ENCODE measurements at places on chromosomes 1 and 21.
A peak's percentile ranks its signal among the peaks of the same experiment; 100 is the strongest.

DNA sequence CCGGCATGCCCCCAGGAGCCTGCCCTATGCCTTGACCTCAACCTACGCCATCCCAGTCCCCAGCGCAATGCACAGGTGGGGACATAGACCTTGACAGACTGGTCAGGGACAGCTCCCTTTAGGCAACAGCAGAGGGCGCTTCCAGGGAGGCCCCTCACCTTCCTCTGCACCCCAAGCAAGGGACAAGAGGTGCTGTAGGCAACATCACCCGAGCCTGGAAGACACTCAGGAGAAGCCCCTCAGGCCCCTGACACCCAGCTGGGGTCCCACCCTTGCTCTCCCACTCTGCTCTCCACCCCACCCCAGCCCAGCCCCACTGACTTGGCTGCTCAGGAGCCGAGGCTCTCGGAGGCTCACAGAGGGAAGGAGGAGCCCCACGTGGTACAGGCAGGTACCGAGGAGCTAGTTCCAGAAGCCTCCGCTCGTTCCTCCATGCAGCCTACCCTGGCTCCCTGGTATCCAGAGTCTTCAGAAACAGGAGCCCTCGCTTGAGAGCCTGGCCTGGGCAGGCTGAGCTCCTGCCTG lies 2.4 kb upstream of the WNT3A start:
- DNase-seq = peak; percentile 4

- DNase-seq = peak; percentile 80
Observed at GRCh38 chr1:7549277-7550161, 221.6 kb upstream of the VAMP3 start.

- no peak for DNase-seq
Observed at GRCh38 chr1:89945852-89946476, 48.9 kb upstream of the ZNF326 start.

GRCh38 chr1:35763201-35763600 lies 6.6 kb downstream of the CLSPN start:
- no peak for DNase-seq

- DNase-seq = no peak
Observed at GRCh38 chr1:76871355-76871974, 4.2 kb downstream of the ST6GALNAC5 start.

DNA sequence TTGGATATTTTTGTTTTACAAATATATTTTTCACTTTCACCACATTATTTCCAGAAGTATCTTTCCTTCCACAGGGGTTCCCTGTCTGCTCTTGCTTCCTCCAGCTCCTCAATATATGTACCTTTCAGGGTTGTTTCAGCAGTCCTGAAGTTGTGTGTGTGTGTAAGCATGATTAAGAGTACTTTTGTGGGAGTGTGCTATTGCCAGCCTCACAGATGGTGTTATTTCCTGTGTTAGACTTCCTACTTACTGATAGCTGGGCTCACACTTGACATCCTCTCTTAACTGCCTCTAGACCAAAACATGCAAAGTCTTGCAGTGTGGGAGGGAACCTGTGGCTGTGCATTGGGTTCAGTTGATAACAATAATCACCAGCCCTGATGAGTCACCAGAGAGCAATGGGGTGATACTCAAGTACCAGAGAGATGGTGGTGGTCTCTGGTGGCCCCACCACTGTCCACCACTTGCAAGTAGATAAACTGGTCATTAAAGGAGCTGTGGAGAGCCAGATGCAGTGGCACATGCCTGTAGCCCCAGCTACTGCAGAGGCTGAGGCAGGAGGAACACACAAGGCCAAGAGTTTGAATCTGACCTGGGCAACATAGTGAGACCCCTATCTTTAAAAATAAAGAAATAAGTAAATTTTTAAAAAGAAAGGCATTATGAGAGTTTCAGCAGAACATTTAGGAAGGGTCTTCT lies 126.7 kb downstream of the NR5A2 start:
- peak; percentile 76 for DNase-seq

DNA sequence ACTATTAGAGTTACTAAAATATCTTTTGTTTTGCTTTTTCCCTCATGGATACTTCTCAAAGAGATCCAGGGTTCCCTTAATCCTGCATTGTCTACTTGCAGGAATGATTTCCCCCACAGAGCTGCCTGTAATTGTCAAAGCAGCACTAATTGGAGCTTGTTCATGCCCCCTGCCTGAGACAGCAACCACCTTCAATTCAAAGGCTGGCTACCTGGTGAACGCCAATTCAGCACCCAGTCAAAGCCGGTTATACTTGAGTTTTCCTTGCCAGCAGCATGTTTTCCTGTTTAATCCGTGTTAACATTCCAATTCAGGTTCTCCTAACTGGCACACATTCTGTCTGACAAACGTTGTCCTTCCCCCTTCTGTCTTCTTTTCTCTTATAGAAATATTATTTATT lies 382.9 kb downstream of the NTNG1 start:
- DNase-seq = no peak

DNA sequence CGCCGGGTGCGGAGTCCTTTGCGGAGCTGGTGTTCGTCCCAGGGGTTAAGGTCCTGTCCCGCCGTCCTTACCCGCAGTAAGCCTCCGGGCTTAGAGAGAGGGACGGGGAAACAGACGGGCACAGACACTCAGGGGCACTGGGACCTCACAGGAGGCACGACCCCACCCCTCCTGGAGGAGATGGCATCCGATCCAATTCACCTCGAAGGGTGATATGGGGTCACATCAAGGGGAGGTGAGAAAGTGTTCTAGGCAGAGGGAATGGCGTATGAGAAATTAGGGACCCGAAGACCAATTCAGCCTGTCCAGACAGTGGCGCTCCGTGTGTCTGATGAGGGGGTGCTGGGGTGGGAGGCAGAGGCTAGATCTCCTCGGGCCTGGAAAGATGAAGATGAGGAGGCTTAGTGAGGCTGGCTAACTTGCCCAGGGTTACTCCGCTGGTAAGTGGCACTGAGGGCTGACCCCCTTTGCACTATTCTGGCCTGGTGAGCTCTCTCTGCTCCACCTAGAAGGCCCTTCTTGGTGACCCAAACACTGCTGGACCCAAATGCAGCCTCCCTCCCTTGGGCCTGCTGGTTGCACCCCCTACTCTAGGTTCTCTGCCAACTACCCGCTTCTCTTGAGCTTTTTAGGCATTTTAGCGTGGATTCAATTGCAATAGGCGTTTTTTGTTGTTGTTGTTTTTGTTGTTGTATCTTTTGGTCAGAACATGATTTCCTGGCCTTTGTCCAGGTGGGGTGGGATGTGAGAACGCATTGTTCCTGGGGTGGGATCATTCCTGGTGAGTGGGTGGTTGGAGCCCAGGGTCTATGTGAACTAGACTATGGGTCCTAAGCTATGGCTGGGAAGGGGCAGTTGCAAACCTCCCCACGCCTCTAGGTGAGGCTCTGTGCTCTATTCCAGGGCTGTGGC lies 12.3 kb downstream of the BTBD19 start:
- no peak for DNase-seq

DNA sequence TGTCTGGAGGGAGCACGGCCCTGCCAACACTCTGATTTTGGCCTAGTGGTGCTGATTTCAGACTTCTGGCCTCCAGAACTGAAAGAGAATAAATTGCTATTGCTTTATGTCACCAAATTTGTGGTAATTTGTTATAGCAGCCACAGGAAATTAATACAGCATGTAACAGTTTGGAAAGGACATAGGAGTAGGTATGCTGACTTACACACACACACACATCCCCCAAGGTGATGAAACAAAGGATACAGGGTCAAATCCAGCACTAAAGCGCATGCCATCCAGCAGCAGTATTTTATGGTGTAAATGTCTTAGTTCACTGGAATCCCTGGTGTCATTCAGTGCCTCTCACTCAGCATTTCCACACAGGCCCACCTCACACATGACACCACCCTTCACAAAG lies 72.2 kb upstream of the MAN1A2 start:
- no peak for DNase-seq

GRCh38 chr1:56910441-56910985 lies 55.3 kb downstream of the C8B start:
- DNase-seq = no peak

DNA sequence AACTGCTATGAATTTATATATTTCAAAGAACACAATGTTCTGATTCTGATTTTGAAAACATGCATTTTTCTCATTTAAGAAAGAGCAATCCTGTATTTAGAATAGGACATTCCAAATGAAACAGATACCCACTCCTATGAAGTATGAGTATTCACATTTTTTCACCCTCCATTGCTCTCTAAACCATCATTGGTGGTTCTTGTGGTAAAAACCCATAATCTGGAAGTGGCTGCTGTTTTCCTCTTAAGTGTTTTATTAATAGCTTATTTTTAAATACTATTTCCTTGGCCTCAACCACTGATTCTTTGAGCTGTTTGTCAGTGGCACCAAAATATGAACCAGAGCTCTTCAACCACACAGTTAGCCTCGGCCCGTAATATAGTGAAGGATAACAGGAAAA lies 60.0 kb upstream of the ADAM30 start:
- no peak for DNase-seq

DNA sequence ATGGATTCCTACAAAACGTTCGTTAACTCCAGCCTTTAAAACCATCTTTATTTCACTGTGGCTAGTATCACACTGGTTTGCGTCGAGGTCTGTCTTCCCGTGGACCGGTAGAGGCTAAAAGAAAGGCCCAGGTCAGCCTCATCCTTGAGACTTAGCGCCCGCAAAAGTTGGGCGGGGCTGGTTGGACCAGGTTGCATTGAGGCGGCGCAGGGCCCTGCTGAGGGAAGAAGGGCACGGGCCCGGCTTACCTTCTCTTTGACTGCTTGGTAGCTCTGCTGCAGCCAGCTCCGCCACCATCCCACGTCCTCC lies 455 bp downstream of the BSDC1 start:
- no peak for DNase-seq

DNA sequence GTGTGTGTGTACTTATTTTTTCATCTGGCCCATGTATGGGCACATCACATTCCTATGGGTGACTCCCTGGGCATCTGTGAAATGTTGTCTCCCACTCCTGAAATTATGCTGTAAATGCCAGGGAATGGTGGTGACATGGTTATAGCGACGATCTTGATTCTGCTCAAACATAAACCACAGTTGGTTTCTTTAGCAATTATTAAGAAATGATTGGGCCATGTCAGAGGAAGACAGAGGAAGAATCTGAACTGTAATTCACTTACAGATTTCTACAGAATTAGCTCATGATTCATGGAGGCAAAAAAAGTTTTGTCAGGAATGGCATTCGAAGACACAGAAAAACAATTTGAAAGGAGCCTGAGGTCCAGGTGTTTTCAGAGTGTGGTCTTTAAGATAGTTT lies 25.8 kb upstream of the KCNE1 start:
- DNase-seq = no peak

- DNase-seq = no peak
Observed at GRCh38 chr1:228226956-228227791, 19.3 kb downstream of the OBSCN start.

DNA sequence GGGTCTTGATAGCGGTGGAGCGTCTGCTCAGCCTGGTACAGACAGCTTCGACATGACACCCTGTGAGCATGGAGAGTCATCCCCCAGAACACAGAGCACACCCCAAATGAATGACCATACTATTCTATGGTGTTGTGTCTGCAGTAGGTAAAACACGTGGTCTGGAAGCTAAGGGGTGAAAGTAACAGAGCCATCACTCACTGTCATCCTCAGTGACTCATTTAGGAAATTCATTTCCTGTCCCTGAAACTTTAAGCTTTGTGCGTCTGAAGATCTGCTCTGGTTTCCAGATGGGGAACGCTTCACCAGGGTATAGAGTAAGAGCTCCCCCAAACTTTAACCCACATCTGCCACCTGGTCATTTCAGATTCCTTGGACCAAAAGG lies 94.8 kb upstream of the DISP3 start:
- peak; percentile 13 for DNase-seq

- DNase-seq = no peak
Observed at GRCh38 chr1:33241866-33242265, 14.4 kb upstream of the ZNF362 start.

DNA sequence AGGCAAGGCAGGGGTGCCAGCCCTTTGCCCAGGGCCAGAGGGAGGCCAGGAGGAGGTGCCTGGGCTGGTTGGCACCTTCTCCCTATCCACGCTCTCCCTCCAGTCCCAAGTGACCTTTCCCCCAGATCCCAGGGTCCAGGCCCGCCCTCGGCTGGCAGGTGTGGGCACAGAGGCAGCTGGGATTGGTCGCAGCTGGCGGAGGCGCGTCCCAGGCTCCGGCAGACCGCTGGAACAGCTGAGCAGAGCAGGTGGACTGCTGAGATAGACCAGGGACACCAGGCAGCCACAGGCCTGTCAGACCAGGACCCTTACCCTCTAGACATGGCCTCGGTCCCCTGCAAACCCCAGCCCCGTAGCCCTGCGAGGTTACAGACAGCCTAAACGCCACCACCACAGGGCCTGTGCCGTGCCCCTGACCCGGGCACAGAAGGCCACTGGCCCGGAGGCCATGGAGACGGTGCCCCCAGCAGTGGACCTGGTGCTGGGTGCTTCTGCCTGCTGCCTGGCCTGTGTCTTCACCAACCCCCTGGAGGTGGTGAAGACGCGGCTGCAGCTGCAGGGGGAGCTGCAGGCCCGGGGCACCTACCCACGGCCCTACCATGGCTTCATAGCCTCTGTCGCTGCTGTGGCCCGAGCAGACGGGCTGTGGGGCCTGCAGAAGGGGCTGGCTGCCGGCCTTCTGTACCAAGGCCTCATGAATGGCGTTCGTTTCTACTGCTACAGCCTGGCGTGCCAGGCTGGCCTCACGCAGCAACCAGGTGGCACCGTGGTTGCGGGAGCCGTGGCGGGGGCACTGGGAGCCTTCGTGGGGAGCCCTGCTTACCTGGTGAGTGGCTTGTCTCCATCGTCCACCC lies at the start of gene SLC25A34:
TSS of gene SLC25A34 (plus strand) at position 221 of the 854 bp plus-strand sequence. CDS start at position 449, 228 bp downstream.
- DNase-seq = no peak

DNA sequence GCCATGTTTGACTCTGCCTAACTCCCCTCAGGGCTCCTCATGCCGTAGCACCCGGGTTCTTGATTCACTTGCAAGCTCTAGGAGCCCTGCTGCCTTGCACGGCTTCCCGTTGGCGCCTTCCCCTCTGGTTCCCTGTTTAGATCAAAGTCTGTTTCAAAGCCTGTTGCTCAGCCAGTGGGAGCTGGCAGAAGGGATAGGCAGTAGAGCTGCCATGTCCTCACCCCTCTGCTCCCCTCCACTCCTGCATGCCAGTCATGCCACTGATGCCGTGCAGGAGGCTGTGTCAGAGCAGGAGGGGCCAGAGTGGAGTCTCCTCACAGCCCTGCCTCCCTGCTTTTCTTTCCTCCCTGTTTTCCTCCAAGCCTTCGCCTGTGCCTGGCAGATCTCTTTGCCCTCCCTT lies 26.5 kb downstream of the HMGCS2 start:
- DNase-seq = no peak

DNA sequence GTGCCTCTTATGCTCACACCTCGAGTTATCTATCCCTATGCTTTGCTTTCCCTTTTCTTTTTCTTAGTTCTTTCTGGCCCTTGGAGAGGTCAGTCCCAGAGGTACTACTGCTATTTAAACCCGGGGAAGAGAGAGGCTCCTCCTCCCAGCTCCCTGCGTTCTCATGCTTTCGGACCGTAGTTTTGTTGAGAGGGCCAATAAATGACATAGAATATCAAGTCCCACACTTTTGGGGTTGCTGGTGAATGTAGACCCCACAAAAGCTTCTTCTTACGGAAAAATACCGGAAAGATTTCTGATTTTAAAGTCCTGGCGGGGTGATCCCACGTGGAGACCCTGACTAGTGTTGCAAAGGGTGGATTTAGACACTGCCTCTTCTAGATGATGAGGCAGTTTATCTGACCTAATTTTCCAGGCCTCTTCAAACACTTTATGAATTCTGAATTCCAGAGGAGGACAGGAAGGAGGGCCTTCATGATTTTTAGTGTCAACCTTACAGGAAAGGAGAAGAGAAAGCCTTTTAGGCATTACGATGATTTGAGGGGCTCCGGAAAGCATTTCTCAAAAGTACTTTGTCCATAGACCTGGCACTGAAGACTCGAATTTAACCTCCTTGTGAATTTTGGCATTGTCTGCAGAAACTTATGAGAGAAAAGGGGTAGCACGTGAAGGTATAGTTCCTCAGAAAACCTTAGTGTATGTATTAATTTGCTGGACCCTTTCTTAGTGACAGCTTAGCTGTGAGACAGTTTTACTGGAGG lies 694 bp downstream of the TMEM167B start:
- DNase-seq = peak; percentile 40

All from T-helper 2 cell treated with Interferon-gamma antibody and Interleukin-4, amounts not matched to agents 5 μg/mL and 100 μg/mL, for 36 hours (primary cell).